ENCODE measurements at places on chromosomes 13 and 19. TPM values are rescaled to one million over a fixed set of nuclear protein-coding genes. Genes with fewer than 3 reads are reported as not detected.

Gene SLC8A2
- 0.28 TPM for total RNA-seq

DNA sequence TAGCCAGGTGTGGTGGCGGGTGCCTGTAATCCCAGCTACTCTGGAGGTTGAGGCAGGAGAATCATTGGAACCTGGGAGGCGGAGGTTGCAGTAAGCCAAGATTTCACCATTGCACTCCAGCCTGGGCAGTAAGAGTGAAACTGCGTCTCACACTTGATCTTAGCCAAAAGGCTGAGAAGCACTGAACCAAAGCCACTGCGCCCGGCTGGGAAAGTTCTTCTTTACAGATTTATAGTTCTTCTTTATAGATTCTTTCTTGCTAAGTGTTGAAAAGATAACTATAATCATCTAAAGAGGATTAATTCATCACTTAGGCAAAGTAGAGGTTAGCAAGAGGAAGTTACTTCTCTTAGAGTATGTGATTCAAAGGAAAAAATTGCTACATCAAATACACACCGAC is 11.1 kb downstream of the ZNF417 start:
- H3K27me3 ChIP-seq: no peaks in the 10 kb centered on the region
- H3K36me3 ChIP-seq: peaks cover 24% of the 10 kb centered on the region
- H3K4me3 ChIP-seq: no peak overlapping the region
- no peak overlapping the region for H3K27ac ChIP-seq
- no peak for DNase-seq

DNA sequence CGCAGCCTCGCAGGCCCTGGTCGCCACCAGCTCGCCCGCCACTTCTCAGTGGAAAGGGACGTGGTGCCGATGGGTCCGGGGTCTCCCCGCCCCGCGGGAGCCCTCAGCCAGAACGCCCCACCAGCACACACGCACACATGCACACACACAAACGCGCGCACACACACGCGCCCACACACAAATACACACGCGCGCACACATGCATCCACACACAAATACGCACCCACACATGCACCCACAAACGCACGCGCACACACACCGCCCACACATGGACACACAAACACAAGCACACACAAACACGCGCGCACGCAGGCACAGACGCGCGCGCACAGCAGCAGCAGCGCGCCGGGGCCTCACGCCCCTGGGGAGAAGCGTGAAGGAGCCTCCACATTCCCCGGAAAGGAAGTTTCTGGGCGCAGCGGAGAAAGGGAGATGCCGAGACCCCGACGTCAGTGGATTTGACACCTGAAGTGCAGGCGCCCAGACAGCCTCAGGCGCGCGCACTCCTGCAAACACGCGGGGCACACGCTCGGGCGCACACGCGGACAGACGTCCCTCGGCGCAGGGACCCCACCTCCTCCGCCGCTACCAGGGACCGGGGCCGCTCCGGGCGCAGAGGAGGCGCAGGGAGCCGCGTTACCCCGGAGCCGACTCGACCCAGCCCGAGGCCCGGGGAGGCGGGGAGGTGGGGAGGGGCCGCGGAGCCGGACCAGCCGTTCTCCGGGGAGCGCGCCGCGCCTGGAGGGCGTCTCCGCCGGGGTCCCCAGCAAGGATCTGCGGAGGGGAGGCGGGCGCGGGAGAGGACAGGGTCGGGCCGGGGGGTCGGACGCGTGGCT is 622 bp downstream of the RASA3 start:
- H3K4me1 ChIP-seq: no peaks in the 10 kb centered on the region
- no peaks in the 10 kb centered on the region for H3K36me3 ChIP-seq
- DNase-seq: peak; percentile 56
- H3K4me3 ChIP-seq: peak overlapping the region; percentile 96
- no peaks in the 10 kb centered on the region for H3K27me3 ChIP-seq

- H3K27me3 ChIP-seq: no peaks in the 10 kb centered on the region
- H3K4me3 ChIP-seq: peak overlapping the region; percentile 58
- peaks cover 63% of the 10 kb centered on the region for H3K4me1 ChIP-seq
- peak overlapping the region; percentile 96 for H3K27ac ChIP-seq
These were observed 1.0 kb downstream of the HIF3A start for GRCh38 chr19:46297700-46298478.

Gene TNFSF9
- total RNA-seq: 0.43 TPM

- H3K4me1 ChIP-seq: no peaks in the 10 kb centered on the region
- no peaks in the 10 kb centered on the region for H3K27me3 ChIP-seq
- H3K36me3 ChIP-seq: no peaks in the 10 kb centered on the region
- no peak overlapping the region for H3K4me3 ChIP-seq
These were observed 56.8 kb downstream of the TNFSF13B start for GRCh38 chr13:108326309-108326708.

DNA sequence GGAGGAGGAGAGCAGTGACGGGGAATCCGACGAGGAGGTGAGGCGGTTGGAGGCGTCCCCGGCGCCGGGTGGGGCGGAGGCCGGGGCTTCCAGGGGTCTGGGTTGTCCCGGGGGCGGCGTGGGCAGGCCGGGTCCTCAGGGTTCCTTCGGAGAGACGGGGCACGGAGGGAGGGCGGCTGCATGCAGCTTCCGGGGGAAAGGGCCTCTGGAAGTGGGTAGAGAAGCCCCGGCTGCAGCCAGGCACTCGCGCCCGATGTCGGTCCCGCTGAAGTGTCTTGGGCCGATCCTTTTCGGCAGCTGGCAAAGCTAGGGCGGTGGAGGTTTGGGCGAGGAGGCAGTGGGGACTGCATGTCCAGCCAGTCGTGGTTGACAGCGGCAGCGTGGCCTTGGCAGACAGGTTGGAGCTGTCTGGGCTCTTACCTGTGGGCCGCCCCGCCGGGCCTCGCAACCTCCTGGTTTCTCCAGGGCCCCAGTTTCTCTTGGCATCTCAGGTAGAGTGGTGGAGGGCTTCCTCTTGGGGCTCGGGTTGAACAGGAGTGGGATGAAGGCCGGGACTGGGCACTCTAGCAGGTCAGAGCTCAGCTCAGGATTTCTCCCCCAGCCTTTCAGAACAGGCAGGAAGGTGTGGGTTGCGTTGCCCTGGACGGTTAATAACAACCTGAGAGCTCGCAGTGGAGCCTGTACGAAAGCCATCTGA is 690 bp downstream of the KMT2B start:
- no peaks in the 10 kb centered on the region for H3K27me3 ChIP-seq
- no peak for DNase-seq
- peak overlapping the region; percentile 88 for H3K4me3 ChIP-seq
- H3K36me3 ChIP-seq: peaks cover 34% of the 10 kb centered on the region

- H3K27ac ChIP-seq: no peak overlapping the region
- DNase-seq: no peak
- H3K36me3 ChIP-seq: no peaks in the 10 kb centered on the region
- no peaks in the 10 kb centered on the region for H3K4me1 ChIP-seq
- no peak overlapping the region for H3K4me3 ChIP-seq
- peaks cover 62% of the 10 kb centered on the region for H3K27me3 ChIP-seq
These were observed 7.7 kb upstream of the ONECUT3 start for GRCh38 chr19:1745589-1746031.

Gene ZNF30
- 1.5 TPM for total RNA-seq

- no peaks in the 10 kb centered on the region for H3K27me3 ChIP-seq
- no peak overlapping the region for H3K27ac ChIP-seq
- no peaks in the 10 kb centered on the region for H3K4me1 ChIP-seq
- H3K36me3 ChIP-seq: no peaks in the 10 kb centered on the region
- no peak for DNase-seq
These were observed 763.5 kb upstream of the GPC6 start for GRCh38 chr13:92463134-92463533.

Gene ARHGAP33
- total RNA-seq: 1.3 TPM

GRCh38 chr19:48154003-48154402 is 16.1 kb downstream of the LIG1 start:
- DNase-seq: no peak
- no peaks in the 10 kb centered on the region for H3K36me3 ChIP-seq
- no peaks in the 10 kb centered on the region for H3K4me1 ChIP-seq
- no peak overlapping the region for H3K4me3 ChIP-seq

Gene EPN1
- 187 TPM for total RNA-seq

DNA sequence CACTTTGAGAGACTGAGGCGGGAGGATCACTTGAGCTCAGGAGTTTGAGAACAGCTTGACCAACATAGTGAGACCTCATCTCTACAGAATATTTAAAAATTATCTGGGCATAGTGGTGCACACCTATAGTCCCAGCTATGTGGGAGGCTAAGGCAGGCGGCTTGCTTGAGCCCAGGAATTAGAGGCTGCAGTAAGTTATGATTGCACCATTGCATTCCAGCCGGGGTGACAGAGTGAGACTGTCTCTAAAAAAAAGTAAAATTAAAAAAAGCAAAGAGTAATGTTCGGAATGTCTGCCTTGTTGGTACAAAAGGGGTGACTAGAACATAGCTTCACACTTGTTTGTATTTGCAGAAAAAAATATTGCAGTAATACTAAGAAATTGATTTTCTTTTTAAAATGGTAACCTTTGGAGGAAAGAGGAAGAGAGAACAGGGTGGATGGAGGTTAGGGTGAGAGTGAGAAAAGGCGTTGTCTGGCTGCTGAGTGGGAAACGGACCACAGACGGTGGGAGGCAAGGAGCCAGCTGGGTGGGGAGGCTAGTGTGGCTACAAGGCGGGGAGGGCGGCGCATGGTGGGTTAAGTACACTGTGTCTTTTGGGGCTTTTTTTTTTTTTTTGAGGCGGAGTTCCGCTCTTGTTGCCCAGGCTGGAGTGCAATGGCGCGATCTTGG is 10.2 kb downstream of the PPP1R14A start:
- H3K27ac ChIP-seq: no peak overlapping the region
- no peak overlapping the region for H3K4me3 ChIP-seq
- H3K36me3 ChIP-seq: no peaks in the 10 kb centered on the region
- no peak for DNase-seq
- no peaks in the 10 kb centered on the region for H3K4me1 ChIP-seq

DNA sequence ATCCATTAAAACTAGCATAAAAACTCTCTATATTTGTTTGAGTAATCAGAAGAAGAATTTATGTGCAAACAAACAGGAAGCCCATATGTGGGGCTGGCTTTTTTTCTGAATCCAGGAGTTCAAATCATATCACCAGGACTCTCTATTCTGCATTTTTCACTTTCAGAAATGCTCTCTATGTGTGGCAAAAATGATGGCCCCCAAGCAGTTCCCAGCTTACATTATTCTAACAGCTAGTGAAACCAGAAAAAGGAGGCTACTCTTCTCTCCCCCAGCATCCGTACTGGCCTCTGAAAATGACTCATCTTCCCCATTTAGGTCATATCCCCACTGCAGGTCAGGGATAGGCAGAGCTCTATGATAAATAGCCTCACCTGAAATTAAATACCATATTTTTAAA is 20.4 kb downstream of the RBM26 start:
- H3K4me3 ChIP-seq: no peak overlapping the region
- no peaks in the 10 kb centered on the region for H3K4me1 ChIP-seq
- no peaks in the 10 kb centered on the region for H3K27me3 ChIP-seq
- no peaks in the 10 kb centered on the region for H3K36me3 ChIP-seq
- H3K27ac ChIP-seq: no peak overlapping the region

DNA sequence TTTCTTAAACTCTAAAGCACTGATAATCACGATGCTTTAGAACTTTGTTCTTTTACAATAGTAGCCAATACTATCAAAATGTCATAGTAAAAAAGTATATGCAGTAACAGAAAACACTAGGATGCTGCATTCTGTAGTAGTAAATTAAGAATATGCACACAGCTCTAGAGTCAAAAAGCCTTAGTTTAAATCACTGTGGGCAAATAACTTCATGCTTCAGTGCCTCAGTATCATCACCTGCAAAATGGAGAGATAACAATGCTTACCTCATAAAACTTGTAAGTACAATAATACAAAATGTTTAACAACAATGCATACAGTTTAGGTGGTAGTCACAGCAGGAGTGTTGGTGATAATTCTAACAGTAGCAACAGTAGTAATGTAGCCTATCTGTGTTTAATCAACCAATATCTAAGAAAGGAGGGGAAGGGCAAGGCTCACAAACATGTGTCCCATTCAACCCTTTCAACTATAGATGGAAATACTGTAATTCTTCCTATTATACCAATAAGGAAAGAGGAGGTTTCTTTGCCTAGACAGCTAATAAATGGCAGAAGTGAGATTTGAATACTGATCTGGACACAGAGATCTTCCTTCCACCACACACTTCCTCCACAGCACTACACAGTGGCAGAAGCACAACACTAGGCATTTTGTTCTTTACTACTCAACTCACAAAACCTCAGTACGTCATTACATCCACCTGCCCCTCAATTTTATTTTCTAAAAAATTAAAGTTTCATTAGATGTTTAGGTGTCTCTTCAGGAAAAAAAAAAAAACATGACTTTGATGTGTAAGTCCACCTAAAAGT is 4.6 kb downstream of the RBM26 start:
- peaks cover 5% of the 10 kb centered on the region for H3K36me3 ChIP-seq
- DNase-seq: no peak
- no peak overlapping the region for H3K4me3 ChIP-seq
- no peaks in the 10 kb centered on the region for H3K27me3 ChIP-seq
- H3K4me1 ChIP-seq: no peaks in the 10 kb centered on the region

- H3K4me1 ChIP-seq: peaks cover 28% of the 10 kb centered on the region
- H3K36me3 ChIP-seq: peaks cover 32% of the 10 kb centered on the region
- peak overlapping the region; percentile 46 for H3K4me3 ChIP-seq
- H3K27me3 ChIP-seq: no peaks in the 10 kb centered on the region
These were observed 2.0 kb upstream of the INAFM1 start for GRCh38 chr19:47272448-47273312.

Gene CEACAM8
- not detected for total RNA-seq

Gene PCP2
- total RNA-seq: not detected

Gene LGALS7B
- total RNA-seq: not detected

DNA sequence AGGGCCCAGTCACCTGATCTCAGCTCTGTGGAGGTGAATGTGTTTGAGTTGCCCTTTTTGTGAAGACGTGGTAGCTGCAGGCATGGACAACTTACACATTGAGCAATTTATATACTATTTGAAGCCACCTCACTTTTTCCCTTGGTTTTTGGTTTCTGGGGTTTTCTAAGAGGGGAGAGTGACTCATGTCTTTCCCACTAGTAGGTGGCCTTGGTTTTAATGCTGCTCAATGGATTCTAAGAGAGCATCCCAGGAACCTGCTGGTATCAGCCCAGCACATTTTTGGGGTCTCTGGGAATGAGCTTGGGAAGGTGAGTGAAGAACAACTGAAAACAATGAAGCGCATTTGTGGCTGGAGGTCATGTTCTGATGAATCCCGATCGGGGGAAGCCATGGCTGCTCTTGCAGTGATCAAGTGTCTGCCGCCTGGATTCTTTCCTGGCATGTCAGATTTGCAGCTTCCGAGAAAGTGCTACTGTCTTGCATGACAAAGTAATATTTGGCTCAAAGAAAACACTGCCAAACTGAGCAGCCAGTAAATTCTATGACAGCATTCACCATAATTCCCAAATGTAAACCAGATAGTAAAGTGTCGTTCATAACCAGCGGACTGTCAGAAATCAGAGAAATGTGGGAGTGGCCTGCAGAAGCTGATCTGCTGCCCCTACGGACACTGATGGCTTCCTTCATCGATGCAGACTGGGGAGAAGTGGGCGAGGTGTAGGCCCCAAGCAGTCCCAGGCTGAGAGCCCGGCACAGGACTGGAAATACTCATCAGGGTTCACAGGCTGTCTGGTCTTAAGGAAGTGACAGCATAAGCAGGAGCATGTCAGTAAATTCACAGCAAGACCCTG is 98.7 kb downstream of the COL4A2 start:
- no peaks in the 10 kb centered on the region for H3K36me3 ChIP-seq
- no peak for DNase-seq
- no peak overlapping the region for H3K4me3 ChIP-seq
- H3K4me1 ChIP-seq: no peaks in the 10 kb centered on the region
- peak overlapping the region; percentile 72 for H3K27ac ChIP-seq
- no peaks in the 10 kb centered on the region for H3K27me3 ChIP-seq

- H3K36me3 ChIP-seq: no peaks in the 10 kb centered on the region
- H3K4me1 ChIP-seq: peaks cover 54% of the 10 kb centered on the region
- H3K4me3 ChIP-seq: peak overlapping the region; percentile 23
These were observed 254.8 kb downstream of the LHFPL6 start for GRCh38 chr13:39347926-39348901.

Gene MIR17HG
- total RNA-seq: 0.20 TPM

GRCh38 chr13:107900775-107901174 is 314.6 kb downstream of the LIG4 start:
- H3K27ac ChIP-seq: no peak overlapping the region
- H3K36me3 ChIP-seq: no peaks in the 10 kb centered on the region
- no peaks in the 10 kb centered on the region for H3K27me3 ChIP-seq
- no peak overlapping the region for H3K4me3 ChIP-seq
- DNase-seq: no peak
- no peaks in the 10 kb centered on the region for H3K4me1 ChIP-seq

Measured in right atrium auricular region (tissue), 2 donors.